ENCODE measurements at places on chromosomes 16 and 17. TPM values are rescaled to one million over a fixed set of nuclear protein-coding genes. Genes with fewer than 3 reads are reported as not detected.

GRCh38 chr17:1270210-1271029 is at the start of gene BHLHA9:
Gene BHLHA9 (plus strand): TSS chr17:1270444. CDS start chr17:1270564, 120 bp downstream.
- DNase-seq: no peak

GRCh38 chr16:79980650-79981521 is 380.3 kb upstream of the MAF start:
- DNase-seq: no peak

DNA sequence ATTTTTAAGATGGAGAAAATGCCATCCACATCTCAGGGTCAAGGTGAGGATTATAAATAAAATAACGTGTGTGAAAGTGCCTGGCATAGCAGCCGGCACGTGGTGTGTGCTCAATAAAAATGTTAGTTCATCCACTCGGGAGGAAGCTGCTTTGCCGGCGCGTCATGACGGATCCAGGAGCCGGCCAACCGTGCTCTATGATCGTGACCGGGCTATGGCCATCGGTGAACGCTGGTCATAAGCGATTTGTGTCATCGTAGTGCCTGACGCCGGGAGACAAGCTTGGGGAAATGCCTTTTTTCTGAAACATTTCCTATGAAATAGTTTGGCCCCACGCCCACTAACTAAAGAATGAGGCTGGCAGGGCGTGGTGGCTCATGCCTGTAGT is 74.0 kb downstream of the CMC2 start:
- no peak for DNase-seq

DNA sequence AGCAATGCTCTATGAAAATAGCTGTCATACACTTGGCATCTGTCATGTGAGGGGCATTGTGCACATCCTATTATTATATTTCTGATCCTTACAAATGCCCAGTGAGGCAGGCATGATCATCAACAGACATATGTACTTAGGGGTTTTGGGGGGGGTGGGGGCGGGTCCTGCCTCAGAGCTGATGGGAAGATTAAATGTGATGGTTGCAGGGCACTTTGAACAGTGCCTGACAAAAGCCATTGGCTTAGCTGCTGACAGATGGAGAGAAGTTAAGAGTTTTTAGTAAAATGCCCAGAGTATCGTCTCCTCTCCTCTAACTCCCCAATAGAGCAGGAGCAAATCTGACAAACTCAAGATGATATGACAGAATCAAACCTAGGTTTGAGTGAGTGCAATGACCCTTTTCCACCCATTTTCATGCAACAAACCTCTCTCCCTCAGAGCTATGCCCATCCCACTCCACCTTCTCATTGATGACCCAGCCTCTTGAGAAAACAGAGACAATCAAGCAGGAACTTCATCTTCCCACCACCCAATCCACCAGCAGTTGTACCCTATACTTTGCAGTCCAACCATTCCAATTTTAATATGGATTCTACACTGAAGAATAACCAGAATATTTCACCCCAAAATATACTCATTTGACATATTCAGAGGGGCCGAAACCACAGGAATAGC is 4.8 kb downstream of the KLHL11 start:
- DNase-seq: no peak

DNA sequence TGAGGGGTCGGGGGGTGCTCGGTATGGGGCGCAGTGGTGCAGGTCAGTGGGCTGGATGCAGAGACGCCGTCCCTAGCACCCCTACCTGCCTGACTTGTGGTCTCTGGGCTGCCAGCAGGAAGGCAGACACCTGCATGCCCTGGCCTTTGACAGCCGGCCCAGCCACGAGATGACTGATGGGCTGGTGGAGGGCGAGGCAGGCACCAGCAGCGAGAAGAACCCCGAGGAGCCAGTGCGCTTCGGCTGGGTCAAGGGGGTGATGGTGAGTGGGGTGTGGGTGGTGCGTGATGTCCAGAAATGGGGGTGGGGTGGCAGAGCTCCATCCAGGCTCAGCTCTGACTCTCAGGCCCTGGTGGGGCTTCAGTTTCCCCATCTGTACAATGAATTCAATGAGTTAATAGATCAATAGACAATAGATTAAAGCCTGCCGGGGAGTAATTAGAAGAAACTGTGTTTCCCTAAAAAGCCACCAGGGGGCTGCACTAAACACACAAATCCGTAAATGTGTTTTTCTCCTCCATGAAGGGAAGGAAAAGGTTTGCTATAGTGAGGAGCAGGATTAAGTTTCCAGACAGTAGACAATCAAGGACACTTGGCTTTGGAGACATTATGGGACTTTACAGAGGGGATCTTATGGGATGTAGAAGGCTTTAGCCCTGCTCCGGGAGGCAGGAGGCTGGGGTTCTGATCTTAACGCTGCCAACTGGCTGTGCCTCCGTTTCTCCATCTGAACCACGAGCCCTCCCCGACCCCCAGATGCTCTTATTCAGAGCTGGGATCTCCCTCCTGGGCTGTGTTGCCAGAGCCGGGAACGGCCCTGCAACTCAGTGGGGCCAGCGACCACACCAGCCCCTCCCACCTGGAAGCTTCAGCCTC is 2.2 kb downstream of the SLC12A3 start:
- peak; percentile 60 for DNase-seq

DNA sequence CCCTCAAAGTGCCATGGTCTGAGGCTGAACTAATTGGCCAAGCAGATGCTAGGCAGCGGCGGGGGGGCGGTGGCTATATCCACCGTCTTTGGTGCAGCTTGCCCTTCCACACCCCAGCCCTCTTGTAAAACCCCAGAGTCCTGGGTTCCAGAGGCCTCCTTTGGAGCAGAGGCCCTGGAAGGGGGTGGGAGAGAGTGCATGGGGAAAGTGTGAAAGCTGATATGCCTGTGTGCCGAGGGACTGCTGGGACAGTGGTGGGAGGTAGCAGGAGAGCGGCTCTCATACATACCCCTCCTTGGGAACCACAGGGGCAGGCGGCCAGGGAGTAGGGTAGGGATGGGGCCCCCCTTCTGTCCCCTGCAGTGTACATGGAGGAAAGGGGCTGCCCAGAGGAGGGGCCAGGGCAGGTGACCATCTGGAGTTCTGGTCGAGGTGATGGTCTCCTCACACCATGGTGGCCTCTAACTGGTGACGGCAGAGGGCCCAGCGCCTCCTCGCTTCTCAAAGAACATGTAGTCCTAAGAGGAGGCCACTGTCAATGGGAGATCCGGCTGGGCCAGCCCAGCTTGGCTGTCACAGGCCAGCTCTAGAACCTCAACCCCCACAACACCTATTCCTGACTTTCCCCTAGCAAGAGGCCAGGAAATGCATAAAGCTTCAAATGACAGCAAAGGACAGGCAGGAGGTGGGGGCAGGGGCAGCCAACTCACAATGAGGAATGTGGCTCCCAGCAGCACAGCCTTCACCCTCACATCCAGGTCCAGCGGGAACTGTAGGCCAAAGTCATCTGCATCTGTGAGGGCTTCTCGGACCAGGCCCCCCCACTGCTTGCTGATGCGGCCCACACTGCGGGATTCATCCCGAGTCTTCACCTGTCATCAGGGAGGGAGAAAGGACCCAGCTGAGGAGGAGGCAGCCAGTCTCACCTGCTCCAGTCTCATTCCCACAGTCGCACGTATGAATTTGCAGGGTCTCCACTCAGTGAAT is 4.1 kb downstream of the PLSCR3 start:
- DNase-seq: no peak

DNA sequence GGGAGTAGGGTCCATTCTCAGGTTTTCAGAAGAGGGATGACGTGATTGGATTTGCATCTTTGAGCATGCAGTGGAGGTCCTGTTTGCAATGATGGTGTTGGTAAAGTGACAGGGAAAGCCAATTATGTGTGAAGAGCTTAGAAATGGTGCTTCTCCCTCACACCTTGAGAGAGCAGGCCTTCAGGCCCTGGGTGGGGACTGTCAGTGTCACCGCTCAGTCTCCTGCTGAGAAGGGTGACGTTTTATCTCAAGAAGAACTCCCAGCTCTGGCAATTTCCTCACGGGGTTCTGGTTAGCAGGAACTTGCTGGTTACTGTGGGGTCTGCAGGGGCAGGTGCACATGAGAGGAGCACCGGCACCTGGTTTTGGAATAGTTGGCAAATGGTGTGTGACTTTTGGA is 11.2 kb downstream of the PLCG2 start:
- DNase-seq: no peak

- DNase-seq: no peak
These were observed 4.7 kb upstream of the CNOT1 start for GRCh38 chr16:58634265-58634802.

DNA sequence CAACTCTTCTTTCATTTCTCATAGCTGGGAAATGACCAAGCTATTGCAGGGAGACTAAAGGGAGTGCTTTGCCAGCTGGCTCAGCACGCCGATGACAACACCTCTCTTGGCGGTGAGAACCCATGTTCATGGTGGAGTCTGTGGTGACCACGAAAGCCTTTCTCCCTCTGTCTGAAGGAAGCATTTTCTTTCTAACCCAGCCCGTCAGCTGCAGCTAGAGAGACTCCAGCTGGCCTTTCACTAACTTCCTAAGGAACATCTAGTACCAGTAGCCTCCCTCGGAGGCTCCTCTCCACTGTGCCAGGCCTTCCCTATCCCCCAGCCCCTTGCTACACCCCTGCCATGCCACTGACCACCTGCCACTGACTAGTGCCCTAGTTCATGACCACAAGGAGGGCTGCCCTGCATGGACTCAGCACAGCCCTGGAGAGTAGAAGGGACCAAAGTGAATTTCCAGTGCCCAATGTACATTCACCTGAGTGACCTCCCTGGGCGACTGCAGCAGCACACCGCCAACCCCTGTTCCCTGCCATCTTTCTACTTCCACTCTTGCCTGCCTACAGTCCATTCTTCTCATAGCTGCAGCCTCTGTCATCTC is 81.3 kb downstream of the CBLN1 start:
- DNase-seq: no peak

DNA sequence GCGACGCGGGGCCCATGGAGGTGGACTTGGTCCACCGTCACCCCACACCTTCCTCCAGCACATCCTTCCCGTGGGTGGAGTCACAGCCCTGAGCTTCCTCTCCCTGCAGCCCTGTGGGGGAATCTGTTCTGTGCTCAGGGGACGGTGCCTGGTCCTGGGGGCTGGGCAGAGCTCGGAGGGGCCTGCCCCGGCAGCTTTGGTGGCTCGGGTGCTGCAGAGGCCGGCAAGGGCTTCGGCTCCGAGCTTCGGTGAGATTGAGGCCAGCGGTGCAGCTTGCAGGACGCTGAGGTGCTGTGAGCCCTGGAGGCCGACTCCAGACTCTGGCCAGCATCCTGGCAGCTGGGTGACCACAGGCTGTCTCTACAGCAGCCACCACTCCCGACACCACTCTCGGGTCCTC is 36.4 kb downstream of the METRNL start:
- DNase-seq: no peak

GRCh38 chr16:2436110-2436509 is 6.9 kb downstream of the CCNF start:
- no peak for DNase-seq

DNA sequence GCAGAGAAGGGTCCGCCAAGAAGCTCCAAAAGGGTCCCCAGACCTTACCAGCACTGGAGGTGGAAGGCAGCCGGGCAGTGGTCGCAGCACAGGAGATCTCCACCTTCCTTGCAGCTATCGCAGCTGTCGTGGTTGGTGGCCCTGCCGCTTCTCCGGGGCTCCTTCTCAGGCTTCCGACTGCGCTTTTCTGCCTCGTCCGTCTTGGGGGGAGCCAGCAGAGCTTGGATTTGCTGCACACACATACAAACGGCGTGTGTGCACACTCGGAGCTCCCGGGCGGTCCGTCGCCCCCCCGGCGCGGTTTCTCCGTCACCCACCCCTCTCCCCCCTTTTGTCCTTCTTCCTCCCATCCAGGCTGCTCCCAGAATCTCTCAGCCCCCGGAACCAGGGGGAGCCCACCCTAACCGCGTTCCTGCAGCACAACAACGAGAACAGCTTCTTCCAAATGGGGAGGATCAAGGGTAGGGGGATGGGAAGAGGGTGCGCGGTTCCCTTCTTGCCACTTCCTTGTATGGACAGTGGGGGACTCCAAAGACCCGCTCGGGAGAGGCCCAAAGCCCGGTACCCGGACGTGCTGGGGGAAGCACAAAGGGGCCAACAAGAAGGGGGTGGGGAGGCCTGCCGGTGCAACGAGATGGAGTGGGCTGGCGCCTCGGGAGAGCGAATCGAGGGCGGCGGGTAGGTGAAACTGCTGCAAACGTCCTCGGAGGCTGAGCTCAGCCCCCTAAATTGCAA is 1.1 kb downstream of the PHF12 start:
- DNase-seq: peak; percentile 48

GRCh38 chr16:52546291-52547003 is 496 bp downstream of the TOX3 start:
- DNase-seq: no peak

- no peak for DNase-seq
These were observed 33.8 kb upstream of the CRISPLD2 start for GRCh38 chr16:84785843-84786581.

GRCh38 chr17:76495663-76496400 is 5.4 kb downstream of the RHBDF2 start:
- no peak for DNase-seq

GRCh38 chr16:70018254-70018653 is 67.1 kb downstream of the CLEC18A start:
- peak; percentile 10 for DNase-seq

DNA sequence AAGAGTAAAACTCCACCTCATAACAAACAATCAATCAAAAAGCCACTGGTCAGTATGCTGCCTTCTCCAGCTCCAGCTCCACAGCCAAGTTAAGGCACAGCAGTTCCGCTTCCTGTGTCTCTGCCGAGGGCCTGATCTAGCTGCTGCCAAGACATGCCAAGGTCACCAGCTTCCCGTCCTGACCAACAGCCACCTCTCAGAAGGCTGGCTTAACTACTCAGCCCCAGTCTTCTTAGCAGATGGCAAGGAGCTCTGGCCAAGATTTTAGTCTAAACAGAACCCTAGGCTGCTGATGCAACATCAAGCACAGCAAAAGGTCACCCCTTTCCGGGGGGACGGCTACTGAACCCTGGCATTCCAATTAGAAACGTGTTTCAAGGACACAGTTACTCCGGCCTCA is 17.7 kb upstream of the MNT start:
- DNase-seq: no peak

DNA sequence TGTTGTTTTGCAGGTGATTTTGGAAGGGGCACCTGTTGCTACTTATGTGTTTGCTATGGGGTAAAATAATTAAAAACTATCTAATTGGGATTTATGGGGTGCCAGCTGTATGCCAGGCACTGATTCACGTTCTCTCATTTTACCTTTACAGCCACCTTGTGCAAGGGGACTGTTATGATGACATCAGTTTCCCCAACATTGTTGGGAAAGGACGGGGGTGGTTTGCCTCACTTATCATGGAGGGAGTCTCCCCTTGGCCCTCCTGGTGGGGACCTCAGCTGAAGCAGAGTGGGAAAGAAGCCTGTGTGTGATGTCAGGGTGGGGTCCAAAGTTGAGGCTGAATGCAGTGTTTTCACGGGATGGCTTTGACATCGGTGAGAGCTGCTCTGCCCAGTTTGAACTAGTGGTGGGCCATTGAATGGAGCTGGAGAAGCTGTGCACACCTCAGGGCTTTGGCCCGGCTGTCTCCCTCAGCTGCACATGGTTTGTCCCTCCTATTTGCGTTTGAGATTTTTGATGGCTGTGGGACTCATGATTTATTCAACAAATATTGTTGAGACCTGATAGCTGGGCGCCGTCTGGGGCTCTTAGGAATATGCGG is 36.1 kb downstream of the CMIP start:
- no peak for DNase-seq

The TBC1D3C gene
- polyA plus RNA-seq: not detected

The NLRC3 gene
- polyA plus RNA-seq: not detected

The GLP2R gene
- 23.6 TPM for polyA plus RNA-seq

The SOX8 gene
- polyA plus RNA-seq: 0.14 TPM

The TPPP3 gene
- 10.9 TPM for polyA plus RNA-seq

The SREBF1 gene
- 159 TPM for polyA plus RNA-seq

The BICDL2 gene
- not detected for polyA plus RNA-seq

The GJD3 gene
- polyA plus RNA-seq: 0.70 TPM

The KRTAP16-1 gene
- polyA plus RNA-seq: not detected

The SMYD4 gene
- 9.8 TPM for polyA plus RNA-seq

The CCL7 gene
- polyA plus RNA-seq: 0.17 TPM
